ENCODE measurements at places on chromosomes 4 and X.

- no peak for DNase-seq
Observed at GRCh38 chrX:54447461-54447860, 7.3 kb downstream of the TSR2 start.

GRCh38 chrX:153410888-153411254 lies 401 bp upstream of the ZFP92 start:
- DNase-seq: no peak

GRCh38 chr4:1559896-1560650 lies 124.0 kb downstream of the FAM53A start:
- no peak for DNase-seq

DNA sequence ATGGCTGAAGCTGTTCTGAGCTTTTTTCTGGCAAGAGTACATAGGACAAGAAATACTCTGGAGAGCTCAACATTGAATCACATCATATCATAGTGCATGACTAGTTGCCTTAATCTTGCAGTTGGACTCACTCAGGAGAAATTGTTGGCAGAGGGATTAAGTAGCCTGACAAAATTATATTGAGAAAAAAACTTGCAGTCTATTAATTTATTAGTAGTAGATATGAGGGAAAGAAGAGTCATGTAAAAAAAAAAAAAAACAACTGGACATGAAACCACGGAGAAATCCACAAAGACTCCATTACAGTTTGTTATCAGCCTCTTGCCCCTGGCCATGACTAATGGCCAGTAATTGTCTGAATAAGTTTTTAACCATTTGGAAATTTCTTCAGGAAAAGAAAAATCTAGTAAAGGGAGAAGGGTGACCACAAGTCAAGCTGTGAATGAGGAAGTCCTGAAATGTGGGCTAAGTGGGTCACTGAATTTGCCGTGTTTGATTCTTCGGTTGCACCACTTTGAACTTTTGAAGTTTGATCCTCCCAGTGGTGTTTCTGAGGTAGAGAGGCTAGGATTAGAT lies 45.6 kb downstream of the FHL1 start:
- DNase-seq: no peak

DNA sequence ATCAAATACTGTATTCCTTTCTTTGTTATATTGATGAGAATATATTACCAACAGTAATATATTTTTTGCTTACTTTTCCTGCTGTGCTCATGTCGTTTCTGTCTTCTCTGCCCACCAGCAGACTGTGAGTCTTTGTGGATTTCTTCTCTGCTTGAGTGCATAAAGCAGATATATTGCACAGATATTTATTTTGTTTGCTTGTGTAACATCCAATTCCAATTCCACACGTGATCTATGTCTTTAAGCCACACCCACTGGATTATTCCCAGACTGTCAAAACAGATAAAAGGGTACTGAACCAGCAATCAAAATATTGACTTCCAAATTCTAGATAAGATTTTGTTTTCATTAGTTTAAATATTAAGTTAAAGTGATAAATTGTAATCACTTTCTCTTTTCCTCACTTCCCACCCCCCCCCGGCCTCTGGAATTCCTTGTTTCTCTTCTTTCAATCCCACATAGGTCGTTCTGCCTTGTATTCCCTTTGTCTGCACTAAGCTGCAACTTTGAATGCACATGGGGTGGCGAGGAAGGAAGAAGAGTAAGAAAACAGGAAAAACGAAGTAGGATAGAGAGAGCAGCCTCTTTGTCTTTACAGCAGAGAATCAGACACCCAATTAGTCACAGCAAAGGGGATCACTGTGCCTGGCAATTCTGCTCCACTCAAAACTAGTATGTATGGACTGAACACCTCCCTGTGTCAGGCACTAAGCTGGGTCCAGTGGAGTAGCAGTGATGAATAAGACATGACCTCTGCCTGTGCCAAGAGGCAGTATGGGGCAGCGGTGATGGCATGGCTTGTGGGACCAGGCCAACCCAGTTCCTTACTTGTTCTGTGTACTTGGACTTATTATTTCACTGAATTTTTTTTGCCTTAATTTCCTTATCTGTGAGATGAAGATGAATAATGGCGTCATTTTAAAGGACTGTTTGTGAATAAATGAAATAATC lies at the start of gene ADH1B:
TSS of gene ADH1B (minus strand) at position 161 of the 951 bp plus-strand sequence. CDS start at position 91, 70 bp downstream.
- DNase-seq: no peak

- DNase-seq: no peak
Observed at GRCh38 chr4:100736641-100737451, 219.0 kb upstream of the EMCN start.

GRCh38 chrX:79366556-79366872 lies 620 bp downstream of the ITM2A start:
- no peak for DNase-seq

DNA sequence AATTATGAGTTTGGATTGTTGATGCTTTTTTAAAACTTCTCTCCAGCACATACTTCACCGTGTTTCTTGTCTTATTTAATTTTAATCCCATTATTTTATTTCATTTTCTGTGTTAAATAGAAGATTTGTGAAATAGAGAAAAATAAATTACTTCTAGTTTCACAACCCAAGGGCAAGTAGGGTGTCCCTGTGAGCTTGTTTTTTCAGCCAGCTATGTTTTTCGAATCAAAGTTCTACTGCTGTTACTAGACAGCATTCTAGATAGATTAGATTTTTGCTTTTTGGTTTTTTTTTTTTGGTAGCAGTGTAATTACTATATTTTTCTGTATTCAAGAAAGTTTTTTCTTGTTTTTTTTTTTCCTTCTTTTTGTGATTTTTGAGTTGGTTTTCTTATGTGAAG lies 59.9 kb downstream of the RBPJ start:
- DNase-seq: no peak

DNA sequence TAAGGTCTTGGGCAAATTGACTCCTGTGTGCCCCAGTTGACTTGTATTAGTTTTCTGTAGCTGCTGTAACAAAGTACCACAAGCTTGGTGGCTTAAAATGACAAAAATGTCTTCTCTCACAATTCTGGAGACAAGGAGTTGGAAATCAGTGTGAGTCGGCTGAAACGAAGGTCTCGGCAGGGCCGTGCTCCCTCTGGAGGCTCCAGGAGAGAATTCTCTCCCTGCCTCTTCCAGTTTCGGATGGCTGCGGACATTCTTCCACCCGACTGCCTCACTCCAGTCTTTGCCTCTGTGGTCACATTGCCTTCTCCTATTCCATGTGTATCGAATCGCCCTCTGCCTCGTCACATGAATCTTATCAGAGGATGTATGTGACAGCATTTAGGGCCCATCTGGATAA lies 66.0 kb upstream of the PHOX2B start:
- DNase-seq: no peak

DNA sequence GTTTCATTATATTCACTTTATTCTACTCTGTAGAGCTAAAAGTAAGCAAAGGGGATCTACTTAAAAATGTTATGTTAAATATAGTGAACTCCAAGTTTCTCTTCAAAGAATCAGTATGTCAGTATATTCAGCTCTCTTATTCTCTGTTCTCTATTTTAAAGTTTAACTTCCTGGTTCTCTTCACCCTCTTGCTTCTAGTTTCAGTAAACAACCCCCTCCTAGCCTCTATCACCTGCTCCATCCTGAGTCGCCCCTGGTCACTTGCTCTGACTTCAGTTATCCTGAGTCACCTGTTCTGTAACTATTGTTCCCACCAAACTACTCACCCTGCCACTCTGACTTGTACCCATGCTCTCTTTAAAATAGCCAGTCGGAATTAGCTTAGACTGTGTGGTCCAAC lies 180.9 kb upstream of the AADAT start:
- DNase-seq: no peak

GRCh38 chrX:68650491-68650890 lies 3.0 kb downstream of the STARD8 start:
- DNase-seq: no peak

- DNase-seq: no peak
Observed at GRCh38 chr4:107993969-107994368, 4.3 kb downstream of the HADH start.

DNA sequence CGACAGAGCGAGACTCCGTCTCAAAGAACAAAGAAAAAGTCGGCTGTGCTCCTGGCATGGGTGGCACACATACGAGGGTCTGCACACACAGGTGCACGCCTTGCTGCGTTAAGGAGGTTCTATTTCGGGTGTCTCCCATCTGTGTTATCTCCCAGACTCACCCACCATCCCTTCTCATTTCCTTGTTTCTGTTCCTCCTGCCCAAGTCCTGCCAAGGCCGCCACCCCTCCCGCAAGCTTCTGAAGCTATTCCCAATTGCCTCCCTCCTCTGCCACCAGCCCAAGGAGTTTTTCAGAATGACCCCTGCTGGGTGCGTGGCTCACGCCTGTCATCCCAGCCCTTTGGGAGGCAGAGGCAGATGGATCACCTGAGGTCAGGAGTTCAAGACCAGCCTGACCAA lies 6.0 kb upstream of the IL3RA start:
- no peak for DNase-seq

GRCh38 chr4:80592950-80593349 lies 257.4 kb downstream of the CFAP299 start:
- DNase-seq: no peak

- DNase-seq: no peak
Observed at GRCh38 chr4:170015285-170015684, 10.9 kb downstream of the MFAP3L start.

DNA sequence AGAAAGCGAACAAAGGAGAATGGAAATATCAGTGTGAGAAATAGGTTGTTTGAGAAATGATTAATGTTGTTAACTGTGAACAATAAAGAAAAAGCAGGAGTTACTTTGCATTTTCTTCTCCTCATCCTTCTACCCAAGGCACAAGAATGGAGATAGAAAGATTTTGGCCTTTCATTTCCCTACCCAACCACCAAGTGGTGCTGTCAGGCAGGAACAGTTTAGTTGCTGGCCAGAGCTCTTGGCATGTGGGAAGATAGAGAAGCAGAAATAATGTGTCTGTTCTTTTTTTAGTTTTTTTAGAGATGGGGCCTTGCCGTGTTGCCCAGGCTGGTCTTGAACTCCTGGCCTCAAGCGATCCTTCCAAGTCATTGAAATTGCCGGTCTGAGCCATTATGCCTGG lies 12.8 kb downstream of the HOPX start:
- DNase-seq: no peak

- DNase-seq: no peak
Observed at GRCh38 chr4:186669159-186669731, 54.4 kb downstream of the FAT1 start.

DNA sequence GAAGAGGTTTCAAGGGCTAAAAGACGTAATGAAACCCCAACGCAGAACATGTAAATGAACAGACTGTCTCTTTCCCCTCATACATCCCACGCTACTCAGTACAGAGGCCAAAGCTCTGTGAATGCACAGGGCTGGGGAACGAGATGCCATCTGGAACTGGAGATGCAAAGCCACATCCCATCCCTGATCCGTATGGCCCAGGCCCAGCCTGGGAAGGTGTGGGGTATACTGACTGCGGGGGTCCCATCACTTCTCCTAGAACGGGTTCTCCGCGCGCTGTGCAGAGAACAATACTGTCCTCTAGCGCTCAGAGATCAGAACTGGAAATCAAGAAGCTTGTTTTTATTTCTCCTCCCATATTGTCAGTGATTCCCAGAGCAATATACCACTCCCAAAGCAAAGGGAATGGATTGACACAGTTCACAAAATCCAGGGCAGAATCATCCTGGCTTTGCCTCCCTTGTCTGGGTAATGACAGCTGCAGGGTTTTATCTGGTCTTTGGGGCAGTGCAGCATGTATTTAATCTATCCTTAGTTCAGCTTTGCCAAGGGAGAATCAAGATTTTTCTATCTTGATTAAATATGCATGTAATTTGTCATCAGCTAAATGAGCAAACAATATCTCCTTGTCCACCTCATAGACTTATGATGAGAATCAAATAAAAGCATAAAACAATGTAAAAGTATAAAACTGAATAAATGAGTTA lies 47.3 kb upstream of the TLR3 start:
- DNase-seq: no peak

GRCh38 chrX:111568354-111568753 lies 56.9 kb downstream of the SERTM2 start:
- DNase-seq: no peak

DNA sequence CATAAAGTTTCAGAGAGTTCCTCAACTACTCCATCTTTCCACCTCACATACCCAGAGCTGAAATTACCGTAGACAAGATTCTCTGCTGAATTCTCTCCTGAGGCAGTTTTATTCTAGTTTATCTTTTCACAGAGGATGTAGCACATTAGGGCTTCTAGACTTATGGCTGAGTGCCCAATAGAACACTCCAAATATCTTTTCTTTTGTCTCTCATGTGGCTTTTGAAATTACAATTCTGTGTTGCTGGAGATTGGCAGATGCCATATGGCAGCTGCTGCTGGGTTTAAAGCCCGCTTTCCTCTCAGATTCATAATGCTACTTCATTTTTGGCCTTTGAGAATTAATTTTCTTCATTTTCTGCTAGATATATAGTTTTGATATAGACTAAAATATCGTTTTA lies 107.6 kb upstream of the BANK1 start:
- DNase-seq: no peak

DNA sequence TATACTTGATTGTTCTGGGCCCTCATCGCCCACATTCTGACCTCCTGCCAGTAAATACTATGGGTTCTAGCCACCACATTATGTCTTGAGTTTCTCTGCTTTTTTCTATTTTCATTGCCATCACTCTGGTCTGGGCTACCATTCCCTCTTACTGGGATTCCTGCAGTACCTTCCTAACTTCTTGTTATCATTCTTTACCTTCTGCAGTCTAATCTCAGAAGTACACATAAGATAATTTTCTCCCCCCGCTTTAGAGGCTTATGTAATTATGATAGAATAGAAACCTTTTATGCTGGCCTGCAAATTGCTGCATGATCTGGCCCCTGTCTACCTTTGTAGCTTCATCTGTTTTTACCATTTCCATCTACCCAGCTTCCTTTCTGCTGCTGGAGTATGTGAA lies 19.2 kb downstream of the STIM2 start:
- DNase-seq: no peak

DNA sequence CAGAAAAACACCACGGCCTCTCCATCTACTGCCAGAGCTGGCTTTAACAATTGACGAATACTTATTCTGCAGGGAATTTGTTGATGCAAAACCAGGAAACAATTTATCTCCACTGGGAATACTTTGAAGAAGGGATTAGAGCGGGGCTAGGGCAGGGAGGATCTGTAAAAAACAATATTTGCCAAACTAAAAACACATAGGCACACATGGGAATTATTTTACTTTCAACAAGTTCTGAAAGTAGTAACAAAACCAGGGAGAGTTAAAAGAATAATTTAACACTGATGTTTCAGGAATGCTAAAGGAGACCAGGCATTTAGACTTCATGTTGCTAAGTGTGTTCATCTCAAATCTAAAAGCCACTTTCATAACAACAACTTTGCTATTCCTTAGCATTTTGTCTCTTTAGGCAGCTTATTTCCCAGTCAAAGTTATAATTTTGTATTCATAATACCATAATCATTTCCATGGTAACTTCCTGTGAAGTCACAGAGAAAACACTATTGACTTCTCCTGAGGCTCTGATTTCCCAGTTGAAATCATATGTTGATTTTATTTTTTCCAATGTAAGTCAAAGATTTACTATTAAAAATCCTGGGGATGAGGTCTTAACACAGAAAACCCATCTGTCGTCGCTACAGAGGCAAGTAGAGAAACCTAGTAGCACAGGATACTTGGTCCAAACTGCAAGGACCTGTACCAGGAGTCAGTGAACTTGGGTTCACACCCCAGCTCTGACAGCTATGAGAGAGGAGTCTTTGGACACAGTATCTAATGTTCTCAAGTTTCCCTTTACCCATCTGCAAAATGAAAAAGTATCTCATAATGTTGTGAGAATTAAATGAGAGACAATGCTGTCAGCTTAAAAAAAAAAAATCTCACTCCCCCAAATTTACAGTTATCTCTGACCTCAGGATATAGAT lies 69.3 kb downstream of the SH3RF1 start:
- no peak for DNase-seq

GRCh38 chrX:120244735-120245498 lies 5.7 kb upstream of the ZBTB33 start:
- peak; percentile 33 for DNase-seq

Data from NK-92 treated with Interleukin-12 subunit alpha and Interleukin-12 subunit beta, amount 100 ng/mL, for 24 hours (cell line).